ENCODE measurements at places on chromosomes 2 and 18.

- DNase-seq = no peak
Measured at GRCh38 chr2:45700407-45701013, 49.0 kb downstream of the PRKCE start.

- DNase-seq = no peak
Measured at GRCh38 chr2:1068241-1068640, 117.6 kb downstream of the SNTG2 start.

DNA sequence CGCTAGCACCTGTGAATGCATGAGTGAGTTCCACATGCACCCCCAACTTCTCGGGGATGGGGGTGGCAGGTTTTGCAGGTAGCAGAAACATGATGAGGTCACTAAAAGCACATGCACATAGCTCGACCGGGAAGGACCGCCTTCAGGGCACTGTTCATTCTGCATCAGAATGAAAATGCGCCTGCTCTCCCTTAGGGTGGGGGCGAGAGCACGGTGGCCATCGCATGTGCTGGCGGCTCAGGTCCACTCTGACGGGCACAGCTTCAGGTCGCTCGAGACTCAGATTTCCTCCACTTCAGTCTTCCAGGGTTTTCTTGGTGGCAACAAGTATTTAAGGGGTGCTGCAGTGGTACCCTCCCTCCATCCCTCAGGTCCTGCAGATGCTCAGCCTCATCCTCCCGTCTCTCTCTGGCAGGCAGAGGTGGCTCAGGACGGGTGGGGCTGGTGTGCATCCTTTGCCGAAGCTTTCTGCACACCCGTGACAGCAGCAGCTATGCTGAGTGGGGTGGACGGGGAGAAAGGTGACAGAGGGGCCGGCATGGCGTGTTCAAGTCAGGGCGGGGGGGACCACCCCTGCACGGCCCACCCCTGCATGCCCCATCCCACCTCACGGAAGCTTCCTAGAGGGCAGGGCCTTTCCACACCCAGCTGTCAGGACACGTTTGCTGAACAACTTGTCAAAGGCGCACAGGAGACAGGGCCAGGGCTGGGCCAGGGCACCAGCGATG is 14.8 kb downstream of the KCNIP3 start:
- no peak for DNase-seq

DNA sequence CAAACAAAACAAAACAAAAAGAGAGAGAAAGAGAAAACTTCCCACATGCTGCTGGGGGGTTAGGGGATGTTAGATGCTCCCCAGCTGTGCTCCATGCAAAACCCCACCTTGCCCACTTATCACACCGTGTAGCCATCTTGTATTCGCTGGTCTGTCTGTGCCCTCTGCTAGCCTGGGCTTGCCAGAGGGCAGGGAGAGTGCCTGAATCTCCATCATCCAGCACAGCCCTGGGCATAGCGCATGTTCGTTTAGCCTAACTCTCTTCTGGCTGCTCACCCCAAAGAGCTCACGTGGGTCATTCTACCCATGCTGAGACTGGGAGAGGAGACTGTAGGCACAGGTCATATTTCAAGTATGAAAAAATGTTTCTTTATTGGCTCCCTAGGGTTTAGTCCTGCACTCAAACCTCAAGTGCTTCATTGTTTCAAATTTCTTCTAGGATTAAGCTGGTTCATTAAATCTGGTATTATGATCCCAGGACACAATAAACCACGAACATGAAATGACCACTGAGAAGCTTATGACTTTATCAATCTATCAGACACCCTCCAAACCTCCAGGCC is 100.5 kb downstream of the KCNF1 start:
- no peak for DNase-seq

DNA sequence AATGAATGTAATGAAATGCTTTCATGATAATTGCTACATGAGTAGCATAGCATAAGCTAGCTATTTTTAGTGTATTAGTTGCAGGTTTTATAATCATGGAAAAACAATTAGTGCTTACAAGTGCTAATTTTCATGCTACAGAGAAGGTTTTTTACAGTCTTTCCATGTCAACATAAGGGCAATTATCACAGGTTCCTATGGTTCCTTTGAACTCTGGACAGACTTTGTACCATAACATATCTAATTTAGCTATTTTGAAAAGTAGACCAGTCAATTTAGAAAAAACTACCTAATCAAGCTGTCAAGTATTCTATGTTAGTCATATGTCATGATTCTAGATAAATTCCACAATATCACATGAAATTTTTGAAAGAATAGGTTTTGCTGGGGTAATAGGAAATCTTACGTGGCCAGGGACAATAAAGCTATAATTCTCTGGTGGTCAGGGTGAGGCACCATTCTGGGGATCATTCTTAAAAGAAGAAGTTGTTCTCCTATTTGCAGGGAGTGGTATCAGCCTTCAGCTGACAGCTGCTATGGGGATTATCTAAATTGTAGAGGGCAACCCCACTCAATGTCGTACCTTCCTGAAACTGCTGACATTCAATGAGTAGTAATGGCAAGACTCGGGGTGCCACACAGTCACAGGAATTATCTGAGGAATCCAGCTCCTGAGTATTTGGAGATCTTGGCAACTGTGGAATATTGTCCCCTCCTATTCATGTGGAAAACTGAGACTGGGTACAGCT is 724.0 kb upstream of the LINC00305 start:
- no peak for DNase-seq

GRCh38 chr2:7972670-7973069 is 709.2 kb upstream of the ID2 start:
- DNase-seq = no peak

GRCh38 chr2:133167990-133168389 is 400.3 kb downstream of the NCKAP5 start:
- DNase-seq = no peak

DNA sequence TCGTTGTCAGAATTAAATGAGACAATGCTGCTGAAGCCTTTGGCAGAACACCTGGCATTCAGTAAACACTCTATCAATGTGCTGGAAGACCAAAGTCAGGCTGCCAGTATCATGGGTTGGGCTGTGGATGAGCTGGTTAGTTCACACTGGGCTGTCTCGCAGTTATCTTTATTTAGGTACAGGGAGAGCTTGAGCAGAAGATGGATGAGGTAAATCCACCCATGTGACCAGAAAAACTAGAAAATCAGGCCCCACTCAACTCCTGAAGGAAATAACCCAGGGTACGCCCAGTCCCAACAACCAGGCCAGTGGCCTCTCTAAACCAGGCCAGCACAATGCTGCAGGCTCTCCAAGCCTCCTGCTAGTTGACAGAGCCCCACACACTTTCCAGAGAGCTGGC is 330.3 kb downstream of the TNS1 start:
- no peak for DNase-seq

GRCh38 chr18:73409242-73409641 is 541.5 kb upstream of the NETO1 start:
- no peak for DNase-seq

DNA sequence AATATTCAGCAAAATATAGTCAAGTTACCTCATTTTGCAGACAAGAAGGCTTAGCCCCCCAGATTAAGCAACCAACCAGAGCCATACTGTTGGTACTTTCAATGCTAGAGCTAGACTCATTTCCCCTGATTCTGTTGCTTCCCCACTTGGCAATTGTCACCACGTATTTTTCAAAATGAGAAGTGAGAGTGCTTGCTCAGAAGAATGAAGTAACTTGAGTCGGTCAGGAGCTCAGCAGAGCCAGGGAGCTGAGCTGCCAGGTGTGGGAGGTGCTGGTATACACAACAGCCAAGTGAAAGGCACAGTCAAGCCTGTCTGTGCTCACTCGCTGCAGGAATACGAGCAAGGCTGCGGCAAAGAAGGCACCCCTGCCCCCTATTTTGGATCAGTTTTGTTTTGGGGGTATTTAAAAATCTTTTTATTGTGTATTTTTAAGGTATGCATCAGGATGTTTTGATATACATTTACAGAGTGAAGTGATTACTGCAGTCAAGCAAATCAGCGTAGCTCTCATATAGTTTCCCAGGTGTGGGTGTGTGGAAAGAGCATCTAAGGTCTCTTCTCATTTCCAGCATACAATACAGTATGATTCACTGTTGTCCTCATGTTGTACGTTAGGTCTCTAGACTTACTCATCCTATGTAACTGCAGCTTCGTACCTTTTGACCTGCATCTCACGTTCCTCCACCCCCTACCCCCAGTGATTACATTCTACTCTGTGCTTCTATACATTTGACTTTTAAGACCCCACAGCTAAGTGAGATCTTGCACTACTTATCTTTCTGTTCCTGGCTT is 62.4 kb downstream of the MRPS9 start:
- DNase-seq = no peak

- DNase-seq = no peak
Measured at GRCh38 chr2:196336207-196336606, 164.8 kb upstream of the STK17B start.

DNA sequence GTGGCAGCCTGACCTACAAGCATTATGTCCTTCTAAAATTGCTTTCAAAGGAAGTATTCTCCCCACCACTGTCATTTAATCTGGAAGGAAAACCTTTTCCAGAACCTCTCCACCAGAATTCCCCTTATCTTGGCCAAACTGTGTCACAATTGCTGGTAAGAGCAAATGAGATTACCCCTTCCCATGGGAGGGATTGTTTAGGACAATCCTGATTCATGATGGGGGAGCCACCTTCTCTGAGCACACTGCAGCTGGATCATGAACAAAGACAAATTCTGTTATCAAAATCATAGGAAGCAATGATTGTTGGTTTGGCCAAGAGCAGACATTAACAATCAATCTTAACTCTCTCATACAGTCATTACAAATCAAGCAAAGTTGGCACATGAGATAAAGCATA is 18.1 kb upstream of the ATOH8 start:
- no peak for DNase-seq

DNA sequence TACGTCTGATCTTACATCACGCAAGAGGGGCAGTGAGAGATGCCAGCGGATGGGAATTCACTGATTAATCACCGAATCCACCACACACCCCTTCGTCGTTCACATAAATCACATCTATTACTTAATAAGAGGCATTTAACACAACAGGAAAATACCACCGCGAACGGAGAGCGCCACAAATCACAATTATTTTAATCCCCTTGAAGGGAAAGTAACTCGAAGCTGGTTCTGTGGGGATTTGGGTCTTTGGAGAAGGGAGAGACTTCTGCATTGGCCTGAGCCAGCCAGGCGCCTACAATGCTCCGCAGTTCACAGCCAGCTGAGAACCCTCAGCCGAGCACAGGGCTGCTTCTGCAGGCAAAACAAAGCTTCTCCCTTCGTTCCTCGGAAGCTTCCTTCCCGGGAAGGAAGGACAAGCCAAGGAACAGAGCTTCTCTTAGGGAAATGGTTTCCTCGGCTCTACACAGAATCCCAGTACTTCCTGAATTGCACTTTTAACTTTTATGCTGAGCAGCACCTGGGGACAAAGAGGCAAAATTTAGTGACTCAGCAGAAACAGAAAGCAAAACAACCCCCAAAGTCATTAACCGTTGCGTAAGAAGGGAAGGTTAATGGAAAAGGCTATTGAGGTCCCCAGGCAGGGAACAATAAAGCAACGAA is at the start of gene LRP1B:
Gene LRP1B (minus strand): TSS at position 7 of the 660 bp plus-strand sequence. CDS start 287 bp downstream, outside the sequence.
- no peak for DNase-seq

DNA sequence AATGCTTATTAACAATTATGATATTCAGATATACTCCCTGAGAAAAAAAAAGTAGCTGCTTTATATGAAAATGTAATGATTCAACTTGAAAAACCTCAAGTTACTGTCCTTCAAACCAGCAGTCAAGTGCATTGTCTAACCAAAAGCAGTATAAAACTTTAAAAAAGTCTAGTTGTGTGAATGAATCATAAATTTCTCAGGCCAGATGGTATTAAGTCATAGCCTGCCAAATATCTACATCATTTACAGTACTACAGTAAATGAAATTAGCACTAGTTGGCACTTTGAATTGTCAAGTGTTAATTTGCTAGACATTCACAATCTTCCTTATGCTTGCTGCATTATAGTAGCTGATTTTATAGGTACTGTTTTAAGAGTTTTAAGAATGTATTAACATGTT is 85.9 kb downstream of the CBLN2 start:
- DNase-seq = no peak

DNA sequence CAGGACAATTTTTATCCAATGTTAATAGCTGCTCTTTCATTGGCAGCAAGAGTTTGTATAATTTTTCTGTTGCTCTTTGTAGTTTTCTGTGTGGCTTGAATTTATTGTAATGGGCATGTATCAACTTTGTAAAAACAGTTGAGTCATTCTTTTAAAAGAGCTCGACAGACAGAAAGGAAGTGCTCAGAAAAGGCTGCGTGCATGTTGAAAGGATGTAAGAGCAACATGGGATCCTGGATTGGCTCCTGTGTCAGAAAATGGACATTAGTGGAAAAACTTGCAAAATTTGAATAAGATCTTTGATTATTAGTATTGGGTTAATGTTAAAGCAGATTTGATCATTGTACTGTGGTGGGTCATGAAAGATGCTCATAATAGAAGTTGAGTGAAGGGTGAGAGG is 93.3 kb upstream of the CDC42EP3 start:
- no peak for DNase-seq

DNA sequence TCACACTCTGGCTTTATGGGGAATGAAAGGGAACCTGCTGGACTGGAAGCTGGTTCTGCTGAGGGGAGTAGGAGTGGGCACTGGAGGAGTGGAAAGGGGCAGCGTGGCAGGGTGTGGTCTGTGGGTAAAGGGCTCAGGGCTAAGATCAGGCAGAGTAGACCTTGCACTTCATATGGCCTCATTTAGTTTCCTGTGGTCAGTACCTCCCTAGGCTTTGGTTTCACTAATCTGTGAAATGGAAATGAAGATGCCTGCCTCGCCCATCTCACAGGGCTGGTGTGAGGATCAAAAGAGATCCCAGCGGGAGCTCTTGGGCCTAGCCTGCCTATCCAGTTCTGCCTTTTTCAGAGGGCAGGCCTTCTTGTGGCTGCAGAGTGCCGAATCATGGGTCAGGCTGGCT is 208.7 kb downstream of the LOXHD1 start:
- no peak for DNase-seq

DNA sequence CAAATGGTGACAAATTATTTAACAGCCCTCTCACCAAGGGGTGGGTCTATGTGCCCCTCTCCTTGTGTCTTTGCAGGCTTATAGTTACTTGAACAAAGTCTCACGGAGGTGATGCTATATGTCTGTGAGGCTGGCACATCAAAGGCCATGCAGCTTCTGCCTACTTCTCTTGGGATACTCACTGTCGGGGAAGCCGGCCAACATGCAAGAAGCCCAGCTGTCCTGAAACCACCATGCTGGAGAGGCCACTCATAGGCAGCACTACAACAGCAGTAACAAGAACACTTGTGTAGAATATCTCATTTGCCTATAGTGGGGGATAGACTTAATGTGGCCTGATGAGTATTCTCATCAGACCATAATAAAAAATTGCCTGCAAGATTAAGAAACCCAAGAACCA is 233.7 kb upstream of the NCKAP5 start:
- DNase-seq = no peak

DNA sequence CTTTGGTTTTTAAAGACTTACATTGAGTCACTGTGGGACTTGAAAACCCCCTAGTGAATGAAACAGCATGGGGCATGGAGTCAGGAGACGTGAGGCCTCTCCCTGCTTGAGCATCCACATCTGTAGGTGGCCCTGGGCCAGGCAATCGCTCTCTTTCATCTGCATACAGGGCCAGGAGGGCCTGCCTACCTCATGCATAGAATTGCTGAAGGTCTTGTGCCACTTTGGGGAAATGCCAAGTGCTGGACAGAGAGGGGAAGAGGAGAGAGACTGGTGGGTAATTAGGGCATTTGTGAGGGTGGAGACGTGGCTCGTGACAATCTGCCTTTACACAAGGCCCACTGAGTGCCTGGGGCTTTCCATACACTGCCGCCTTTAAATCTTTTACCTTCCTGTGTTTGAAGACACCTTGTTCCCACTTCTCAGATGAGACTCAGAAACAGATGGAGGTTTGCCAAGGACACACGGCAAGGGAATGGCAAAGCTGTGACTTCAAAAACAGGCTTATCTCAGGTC is 322.2 kb upstream of the HS6ST1 start:
- no peak for DNase-seq
